ENCODE measurements at places on chromosomes 4 and X. TPM values are rescaled to one million over a fixed set of nuclear protein-coding genes. Genes with fewer than 3 reads are reported as not detected.

The SNCA gene
- polyA plus RNA-seq, result 2.7 TPM

The CYLC1 gene
- not detected for polyA plus RNA-seq

- DNase-seq, result no peak
Measured at GRCh38 chrX:97638621-97639020, 754.9 kb downstream of the RPA4 start.

DNA sequence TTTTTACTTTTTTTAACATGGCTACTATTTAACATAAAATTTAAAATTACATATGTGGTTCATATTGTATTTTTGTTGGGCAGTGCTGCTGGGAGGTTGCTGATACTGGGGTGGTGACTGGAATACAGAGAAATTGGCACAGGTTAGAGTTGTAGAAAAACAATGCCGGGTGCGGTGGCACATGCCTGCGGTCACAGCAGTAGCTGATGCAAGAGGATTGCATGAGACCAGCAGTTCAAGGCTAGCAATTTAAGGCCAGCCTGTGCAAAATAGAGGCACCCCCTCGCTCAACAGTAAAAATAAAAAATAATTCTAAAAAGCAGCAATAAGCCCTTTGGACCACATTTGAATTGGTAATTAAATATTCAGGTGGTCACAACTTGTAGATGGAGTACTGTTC is 11.8 kb upstream of the CPE start:
- DNase-seq, result no peak

DNA sequence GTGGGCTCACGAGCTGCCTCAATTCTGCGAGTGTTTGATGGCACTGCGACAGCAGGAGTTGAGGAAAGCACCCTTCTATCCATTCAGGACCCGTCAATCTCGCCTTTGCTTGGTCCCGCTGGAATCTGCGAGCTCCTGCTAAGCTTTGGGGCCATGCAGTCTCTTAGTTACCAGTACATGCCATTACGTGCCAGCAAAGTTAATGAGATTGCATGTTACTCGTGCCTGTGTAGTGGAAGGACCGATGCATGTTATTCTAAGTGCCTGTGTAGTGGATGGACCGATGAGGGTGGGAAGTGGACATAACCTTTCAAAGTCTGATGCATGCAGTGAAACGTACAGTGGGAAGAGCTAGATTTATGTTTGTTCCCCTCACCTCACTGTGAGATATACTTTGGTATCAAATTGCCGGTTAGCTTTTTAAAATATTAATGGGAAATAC is 569 bp downstream of the RPS3A start:
- no peak for DNase-seq

DNA sequence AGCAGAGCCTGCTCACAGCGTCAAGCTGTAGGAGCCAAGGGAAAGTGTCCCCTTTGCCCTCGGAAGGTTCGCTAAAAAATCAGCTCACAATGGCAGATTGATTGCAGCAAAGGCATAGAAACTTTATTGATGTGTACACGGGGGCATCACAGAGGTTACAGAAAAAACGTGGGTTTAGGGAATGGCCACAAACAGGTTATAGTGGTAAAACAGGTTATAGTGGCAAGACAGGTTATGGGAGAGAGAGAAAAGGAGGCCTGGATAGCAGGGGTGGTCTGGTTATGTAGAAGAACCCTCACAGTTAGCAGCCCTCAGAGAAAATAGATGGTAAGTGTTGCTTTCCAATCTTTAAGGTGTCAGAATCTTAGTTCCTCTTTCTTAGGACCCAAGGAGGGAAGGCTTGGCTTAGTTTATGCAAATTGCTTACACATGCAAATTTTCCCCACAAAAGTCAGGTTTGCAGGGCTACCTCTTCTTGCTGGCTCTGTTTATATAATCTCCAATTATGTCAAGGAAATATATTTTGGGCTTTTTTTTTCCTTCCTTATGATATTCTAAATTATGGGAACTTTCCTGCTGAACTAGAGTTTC is 113.7 kb downstream of the BMP15 start:
- no peak for DNase-seq

DNA sequence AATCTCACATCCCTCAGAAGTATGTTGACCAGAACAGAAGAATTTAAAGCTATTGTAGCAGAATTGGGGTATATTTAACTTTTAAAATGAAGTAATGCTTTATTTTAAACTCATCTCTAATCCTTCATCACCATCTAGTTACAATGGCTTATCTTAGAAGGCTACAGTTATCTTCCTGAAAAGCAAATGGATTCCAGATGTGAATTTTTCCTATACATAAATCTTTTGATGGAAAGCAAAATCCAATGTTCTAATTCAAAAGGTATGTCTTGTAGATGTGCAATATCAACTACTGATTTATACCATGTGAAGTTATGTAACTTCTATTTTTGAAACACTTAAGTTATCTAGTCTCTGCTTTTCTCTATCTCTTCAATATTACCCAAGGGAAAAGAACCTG is 47.6 kb downstream of the CCNG2 start:
- DNase-seq, result no peak
